Stimulated activated CD8-positive, alpha-beta memory T cell treated with anti-CD3 and anti-CD28 coated beads, Interleukin-12 subunit alpha, Interleukin-12 subunit beta, amount 100 ng/mL, for 4 hours (primary cell): ENCODE measurements at places on chromosomes 5 and 9.

DNA sequence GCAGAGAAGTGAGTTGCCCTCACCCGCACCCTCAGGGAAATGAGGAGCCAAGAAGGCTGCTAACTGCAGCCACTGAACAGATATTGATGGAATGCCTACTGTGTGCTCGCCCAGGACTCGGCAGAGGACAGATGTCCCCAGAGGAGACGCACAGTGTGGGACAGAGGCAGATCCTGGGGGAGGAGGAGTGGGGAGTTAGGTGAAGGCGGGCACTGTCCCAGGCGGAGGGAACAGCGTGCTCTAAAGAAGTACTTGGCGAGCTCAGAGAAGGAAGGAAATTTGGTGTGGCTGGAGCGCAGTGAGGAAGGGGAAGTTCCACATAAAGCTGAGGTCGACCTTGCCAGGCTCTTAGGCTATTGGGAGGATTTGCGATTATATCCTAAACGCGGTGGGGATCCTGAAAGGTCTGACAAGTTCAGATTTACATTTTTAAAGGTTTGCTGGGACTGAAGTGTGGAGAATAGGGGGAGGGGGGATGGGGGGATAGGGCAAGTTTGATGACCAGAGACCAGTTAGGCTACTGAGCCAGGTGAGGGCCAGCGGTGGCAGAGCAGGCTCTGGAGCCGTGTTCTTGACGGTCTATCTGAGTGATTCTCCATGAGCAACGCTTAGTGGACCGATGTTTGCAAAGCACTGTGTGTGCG, 23.6 kb upstream of the CERCAM start:
- no peak for DNase-seq

DNA sequence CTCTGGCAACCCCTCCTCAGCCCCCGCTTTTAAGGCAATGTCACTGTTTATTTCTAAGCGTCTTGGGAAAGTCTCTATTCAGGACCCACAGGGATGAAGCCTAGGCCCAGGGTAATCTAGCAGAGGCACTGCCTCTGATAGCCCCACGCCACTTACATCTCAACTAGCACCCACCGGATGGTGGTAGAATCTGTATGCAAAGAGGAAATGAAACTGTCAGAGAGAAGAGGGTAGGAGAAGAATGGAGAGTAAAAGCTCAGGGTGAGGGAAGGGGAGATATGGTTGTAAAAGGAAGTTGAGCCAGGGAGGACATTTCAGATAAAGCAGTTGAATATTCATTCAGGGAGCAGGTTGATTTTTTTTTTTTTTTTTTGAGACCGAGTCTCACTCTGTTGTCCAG, 3.0 kb downstream of the FRRS1L start:
- DNase-seq = no peak

GRCh38 chr9:110180511-110181434, 27.2 kb downstream of the C9orf152 start:
- no peak for DNase-seq

DNA sequence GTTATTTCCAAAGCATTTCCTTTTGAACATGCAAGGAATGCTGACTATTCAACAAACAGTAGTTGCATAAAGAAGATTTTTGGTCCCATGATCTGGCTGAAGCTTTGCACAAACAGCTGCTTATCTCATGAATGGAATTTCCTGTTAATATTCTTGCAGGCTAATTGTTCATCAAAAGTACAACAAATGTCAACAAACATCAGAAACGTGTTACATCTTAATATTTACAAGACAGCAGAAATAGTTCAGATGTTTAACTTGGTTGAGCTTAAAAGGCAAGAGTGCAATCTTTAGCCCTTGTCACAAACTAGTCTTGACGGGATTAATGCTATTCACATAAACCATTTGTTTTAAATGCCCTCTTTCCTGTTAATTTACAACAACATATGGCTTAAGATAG, 47.9 kb upstream of the BASP1 start:
- no peak for DNase-seq

DNA sequence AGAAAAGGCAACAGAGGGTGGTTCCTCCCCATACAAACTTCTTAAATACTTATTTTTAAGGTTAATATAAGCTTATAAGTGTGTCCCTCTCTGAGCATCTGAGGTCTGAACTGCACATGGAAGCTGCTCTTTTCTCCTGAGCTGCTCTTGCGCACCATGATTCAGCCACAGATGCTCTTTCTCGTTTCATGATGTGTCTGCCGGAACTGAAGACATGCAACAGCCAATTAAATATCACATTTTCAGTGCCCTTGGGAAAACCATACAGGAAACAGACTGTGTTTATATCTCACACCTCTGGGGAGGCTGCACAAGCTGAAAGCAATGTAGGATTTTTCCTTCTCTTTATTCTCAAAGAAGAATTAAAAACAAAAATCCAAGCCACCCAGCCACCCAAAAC, 96.8 kb upstream of the NREP start:
- DNase-seq = no peak

- DNase-seq = no peak
Measured at GRCh38 chr5:33167541-33167940, 273.2 kb upstream of the TARS1 start.

GRCh38 chr5:110785356-110785755, 46.5 kb downstream of the SLC25A46 start:
- DNase-seq = no peak

- no peak for DNase-seq
Measured at GRCh38 chr9:94563548-94563947, 8.7 kb downstream of the PCAT7 start.

DNA sequence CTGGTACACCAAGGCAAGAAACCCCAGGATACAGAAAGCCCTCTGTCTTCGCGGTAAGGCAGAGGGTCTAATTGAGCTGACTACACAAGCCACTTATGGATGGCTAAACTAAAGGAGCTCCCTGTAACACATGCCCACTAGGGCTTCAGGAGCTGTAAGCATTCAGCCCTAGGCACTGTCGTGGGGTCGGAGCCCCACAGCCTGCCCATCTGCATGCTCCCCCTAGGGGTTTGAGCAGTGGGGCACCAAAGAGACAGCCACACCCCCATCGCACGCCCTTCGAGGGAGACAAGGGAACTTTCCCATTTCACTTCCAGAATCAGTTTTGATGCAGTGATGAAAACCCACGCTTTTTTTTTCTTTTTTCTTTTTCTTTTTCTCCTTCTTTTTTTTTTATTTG, 11.0 kb upstream of the MTMR12 start:
- no peak for DNase-seq

- no peak for DNase-seq
Measured at GRCh38 chr5:756865-757345, 27.6 kb downstream of the ZDHHC11B start.

DNA sequence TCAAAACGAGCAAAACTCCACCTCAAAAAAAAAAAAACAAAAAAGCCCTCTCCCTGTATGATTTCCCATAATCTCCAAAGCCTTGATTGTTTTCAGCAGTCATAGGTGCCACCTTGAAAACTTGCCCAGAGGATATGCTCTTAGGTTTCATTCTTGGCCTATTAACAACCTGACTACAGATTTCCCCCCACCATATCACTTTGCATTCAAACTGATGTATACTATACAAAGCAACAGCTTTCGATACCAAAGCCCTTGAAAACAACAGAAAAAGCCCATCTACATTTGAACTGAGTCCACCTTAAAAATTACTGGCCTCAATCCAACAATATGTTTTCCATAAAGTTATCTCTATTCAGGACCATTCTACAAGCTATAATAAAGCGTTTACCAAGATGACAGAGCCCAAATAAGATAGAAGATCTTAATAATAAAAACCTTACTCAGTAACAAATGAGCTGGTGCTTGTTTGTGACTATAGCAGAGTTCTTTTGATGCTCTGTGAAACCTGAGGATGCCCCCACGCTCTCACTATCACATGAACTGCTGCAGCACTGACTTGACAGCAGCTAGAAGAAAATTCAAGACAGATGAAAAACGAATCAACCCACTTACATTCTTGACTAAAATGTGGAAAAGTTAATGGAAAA, 44.4 kb downstream of the FNBP1 start:
- DNase-seq = no peak

DNA sequence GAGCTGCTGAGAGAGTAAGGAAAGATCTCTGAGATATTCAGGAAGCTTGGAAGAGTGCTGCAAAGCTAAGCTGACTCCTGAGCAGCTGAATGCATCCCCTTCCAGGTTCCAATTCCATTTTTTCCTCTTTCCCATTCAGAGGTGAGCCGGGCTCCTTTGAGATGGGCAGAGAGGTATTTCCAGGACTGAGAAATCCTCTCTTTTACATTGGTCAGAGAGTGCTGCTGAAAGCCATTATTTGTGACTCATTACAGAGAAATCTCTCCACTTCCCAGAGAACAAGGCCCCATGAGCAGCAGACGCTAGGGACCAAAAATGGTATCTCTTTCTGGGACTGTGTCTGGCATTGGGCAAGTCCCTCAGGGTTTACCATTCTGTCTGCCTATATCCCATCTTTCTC, 3.7 kb downstream of the MCTP1 start:
- no peak for DNase-seq

GRCh38 chr9:8419596-8420275, 620.2 kb upstream of the DMAC1 start:
- DNase-seq = no peak

- no peak for DNase-seq
Measured at GRCh38 chr5:23446424-23446823, 61.0 kb upstream of the PRDM9 start.

DNA sequence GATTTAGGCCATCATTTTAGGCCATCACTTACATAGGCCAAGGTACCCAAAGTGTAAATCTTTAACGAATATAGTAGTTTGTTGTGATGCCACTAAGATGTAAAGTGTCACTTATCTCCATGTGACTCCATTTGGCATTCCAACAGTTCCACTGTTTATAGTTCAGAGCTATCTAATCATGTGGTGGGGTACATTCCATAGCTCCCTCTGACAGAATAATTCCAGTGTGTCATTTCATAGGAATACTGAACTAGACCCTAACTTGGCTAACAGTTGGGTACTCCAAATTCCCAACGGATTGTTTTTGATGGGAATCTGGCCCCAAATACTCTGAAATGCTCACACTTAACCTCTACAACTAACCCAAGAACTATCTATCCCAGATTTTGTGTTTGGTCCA, 76.7 kb upstream of the FST start:
- no peak for DNase-seq

GRCh38 chr5:134714120-134714519, 24.2 kb upstream of the CAMLG start:
- DNase-seq = no peak

DNA sequence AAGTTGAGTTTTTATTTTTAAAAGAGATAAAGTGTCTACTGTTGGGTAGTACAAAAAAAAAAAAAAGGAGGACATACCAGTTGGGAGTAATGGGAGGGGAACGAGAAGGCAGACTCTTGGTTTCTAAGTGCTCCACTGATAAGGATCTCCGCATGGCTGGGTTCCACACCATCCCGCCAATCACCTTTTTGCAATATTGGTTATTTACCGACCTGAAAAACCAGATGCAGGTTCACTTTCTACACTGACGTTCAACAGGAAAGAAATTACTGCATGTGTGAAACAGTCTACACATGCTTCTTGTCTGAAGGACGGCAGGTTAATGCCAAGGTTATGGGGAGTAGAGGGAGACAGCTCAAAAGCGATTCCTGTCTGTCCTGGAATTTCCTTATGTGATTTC, 75.5 kb downstream of the PTPN3 start:
- no peak for DNase-seq

- DNase-seq = no peak
Measured at GRCh38 chr5:167984951-167985350, 306.5 kb upstream of the WWC1 start.

- no peak for DNase-seq
Measured at GRCh38 chr5:177314376-177315342, 3.0 kb upstream of the MXD3 start.

DNA sequence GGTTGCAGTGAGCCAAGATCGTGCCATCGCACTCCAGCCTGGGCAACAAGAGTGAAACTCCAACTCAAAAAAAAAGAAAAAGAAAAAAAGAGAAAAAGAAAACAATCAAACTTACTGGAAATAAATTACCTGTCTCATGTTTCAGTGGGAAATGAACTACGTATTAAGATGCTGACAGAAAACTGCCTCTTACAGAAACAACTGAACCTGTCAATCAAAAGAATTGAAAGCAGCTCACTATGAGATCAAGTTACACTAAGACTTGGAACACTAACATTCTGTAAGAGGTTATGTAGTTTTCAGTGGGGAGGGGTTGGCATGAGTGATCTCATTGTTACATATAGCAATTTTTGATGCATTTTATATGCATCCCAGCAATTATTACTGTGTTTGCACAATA, 64.4 kb upstream of the SPATA31E1 start:
- DNase-seq = no peak

- DNase-seq = no peak
Measured at GRCh38 chr9:6415266-6415665, 2.3 kb downstream of the UHRF2 start.

GRCh38 chr5:154858972-154859871, 795 bp downstream of the CNOT8 start:
- no peak for DNase-seq

DNA sequence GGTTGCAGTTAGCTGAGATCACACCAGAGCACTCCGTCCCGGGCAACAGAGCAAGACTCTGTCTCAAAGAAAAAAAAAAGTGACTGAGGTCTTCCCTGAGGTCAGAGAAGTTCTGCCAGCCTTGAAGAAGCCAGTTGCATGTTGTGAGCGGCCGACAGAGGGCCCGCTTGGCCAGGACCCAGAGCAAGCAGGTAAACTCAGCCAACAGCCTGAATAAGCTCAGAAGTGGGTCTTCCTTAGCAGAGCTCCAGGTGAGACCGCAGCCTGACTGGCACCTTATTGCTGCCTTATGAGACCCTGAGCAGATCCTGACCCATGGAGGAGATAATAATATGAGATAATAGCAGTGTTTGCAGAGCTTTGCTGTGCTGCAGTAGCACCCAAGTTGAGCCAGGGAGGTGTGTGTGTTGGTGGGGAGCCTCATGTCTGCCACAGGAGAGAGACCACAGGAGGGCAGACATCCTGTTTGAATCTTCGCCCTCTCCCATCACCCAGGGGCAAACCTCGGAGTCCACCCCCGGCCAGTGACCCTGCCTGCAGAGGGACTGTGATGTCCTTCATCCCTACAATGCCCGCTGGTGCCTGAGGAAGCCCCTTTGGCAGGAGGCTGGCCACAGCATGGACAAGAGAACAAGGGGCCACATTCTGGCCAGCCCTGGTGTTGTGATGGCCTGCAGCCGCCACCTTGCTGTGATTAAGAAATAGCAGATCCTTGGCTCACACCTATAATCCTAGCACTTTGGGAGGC, 10.8 kb upstream of the BARX1 start:
- no peak for DNase-seq

DNA sequence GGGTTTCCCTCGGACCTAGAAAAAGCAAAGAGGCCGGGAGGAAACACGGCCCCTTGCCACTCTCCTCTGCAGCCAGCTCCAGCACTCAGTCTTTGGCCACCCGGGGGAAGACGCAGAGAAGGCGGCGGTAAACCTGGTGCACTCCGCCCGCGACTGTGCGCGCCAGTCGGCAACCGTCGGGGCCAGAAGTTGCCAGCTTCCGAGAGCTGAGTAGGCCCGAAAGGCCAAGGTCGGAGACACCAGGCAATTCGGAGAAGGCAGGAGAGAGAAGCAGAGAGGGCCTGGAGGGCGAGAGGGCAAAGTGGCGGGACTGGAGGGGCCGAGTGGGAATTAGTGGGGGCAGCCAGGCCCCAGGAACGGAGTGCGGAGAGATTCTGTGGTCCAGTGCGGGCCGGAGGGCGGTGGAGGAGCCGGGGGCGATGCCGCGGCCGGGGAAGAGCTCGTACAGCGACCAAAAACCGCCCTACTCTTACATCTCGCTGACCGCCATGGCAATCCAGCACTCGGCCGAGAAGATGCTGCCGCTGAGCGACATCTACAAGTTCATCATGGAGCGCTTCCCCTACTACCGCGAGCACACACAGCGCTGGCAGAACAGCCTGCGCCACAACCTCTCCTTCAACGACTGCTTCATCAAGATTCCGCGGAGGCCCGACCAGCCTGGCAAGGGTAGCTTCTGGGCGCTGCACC, at the start of gene FOXB2:
Gene FOXB2 (plus strand): TSS at position 420 of the 690 bp plus-strand sequence. CDS start 0 bp downstream, at position 420.
- no peak for DNase-seq

- no peak for DNase-seq
Measured at GRCh38 chr5:163189023-163189553, 248.3 kb upstream of the CCNG1 start.
